ENCODE measurements at places on chromosomes 5 and 9.

DNA sequence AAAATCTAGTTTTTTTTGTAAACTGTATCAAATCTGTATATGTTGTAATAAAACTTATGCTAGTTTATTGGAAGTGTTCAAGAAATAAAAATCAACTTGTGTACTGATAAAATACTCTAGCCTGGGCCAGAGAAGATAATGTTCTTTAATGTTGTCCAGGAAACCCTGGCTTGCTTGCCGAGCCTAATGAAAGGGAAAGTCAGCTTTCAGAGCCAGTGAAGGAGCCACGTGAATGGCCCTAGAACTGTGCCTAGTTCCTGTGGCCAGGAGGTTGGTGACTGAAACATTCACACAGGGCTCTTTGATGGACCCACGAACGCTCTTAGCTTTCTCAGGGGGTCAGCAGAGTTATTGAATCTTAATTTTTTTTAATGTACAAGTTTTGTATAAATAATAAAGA is 24.3 kb downstream of the HMGCR start:
- DNase-seq, result no peak

DNA sequence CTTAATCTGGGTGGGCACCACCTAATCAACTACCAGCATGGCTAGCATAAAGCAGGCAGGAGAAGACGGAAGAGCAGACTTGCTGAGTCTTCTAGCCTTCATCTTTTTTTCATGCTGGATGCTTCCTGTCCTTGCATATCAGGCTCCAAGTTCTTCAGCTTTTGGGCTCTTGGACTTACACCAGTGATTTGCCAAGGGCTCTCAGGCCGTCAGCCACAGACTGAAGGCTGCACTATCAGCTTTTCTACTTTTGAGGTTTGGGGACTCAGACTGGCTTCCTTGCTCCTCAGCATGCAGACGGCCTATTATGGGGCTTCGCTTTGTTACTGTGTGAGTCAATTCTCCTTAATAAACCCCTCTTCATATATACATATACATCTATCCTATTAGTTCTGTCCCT is 180.2 kb downstream of the TRPM3 start:
- DNase-seq, result no peak

GRCh38 chr9:129773262-129774048 is 20.6 kb upstream of the PTGES start:
- no peak for DNase-seq

- no peak for DNase-seq
Observed at GRCh38 chr5:102581011-102581410, 82.2 kb upstream of the SLCO6A1 start.

DNA sequence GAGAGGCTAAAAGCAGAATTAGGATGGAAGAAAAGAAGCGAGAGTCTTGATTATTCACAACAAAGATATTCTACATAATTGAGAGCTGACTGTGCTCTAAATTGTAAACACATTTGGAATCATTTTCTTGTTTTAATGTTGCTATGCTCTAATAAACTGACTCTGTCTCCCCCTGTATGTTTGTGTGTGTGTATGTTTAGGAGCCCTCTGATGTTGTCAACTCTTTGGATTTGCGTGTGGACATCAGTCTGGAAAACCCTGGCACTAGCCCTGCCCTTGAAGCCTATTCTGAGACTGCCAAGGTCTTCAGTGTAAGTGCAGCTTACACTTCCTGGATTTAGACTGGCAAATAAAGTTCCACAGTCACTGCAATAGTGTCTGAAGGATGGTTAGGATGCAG is 37.8 kb downstream of the MOCS2 start:
- DNase-seq, result no peak

DNA sequence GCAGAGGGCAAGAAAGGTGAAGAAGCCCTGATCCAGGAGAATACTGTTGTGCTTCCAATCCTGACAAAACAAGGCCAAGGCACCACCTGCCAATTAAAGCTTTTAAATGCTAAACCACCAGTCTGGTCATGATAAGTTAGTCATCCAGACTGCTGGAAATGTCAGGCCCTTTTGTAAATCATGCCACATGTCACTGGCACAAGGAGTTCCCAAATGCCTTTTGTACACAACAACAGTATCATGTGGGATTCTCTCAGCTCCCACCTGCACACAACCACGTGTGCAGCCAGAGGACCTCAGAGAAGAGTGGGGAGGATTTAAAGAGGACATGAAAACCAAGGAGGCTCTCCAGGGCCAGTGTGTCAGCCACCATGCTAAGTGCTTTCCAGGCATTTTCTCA is 99.3 kb downstream of the CDK5RAP2 start:
- DNase-seq, result no peak

GRCh38 chr9:125332527-125332926 is 70.9 kb downstream of the GAPVD1 start:
- peak; percentile 54 for DNase-seq

DNA sequence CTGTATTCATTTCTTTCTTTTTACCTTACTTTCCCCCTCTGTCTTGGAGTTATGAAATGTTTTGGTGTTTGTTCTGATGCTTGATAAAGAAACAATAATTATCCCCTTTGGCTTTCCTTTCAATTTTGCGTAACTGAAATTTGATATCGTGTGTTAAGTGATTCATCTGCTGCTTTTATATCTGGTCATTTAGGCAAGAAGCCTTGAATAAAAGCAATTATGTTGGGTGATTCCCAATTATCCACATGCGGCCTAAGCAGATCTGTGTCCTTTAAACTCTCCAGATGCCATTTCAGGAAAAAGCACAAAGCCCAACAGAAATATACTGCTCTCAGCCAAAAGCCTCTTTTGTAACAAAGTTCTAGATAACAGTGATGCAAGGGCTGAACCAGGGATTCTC is 92.8 kb downstream of the TAF11L14 start:
- DNase-seq, result no peak

GRCh38 chr5:40801771-40802562 is 3.8 kb upstream of the PRKAA1 start:
- no peak for DNase-seq

DNA sequence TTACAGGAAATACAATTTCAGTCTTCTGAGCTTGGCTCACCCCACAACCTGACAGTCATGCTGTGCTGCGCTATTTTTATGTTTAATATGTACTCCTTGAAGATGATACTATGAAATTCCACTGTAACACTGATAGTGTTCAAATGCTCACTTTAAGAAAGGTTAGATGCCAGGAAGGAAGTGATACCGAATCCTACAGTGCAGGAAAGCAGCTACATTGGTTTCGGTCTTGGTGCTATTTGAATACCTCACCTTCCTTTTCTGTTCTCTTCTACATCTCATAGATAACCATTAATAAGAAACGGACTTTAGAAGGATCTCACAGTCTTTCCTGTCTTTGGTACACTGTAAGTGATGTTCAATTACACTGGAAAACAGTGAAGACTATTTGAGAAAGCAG is 117.6 kb downstream of the SEMA5A start:
- no peak for DNase-seq

DNA sequence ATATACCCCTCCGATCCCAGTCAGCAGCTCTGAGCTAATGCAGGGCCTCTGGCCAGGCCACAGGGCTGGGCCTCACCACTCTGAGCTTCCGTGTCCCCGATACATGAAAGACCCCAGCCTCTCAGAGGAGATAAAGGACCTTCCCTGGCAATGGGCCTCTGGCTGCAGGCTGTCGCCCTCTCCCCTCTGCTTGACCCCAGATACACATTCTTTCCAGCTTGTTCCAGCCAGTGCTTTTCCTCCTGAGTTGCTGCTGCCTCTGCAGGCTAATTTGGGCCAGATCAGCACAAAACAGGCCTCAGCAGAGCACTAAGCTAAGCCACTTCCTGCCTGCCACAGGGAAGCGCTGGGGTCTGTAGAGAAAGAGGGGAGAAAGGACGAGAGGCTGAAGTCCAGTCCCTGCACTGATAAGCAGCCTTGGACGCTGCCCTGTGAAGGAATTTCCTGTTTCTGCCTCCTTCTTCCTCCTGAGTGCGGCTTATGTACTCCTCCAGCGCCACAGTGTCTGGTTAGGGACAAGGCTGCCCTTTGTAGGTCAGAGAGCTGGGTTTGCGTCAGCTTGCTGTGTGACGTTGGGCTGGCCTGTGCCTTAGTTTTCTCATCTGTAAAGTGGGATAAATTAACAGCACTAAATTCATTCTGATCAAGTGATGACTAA is 73.0 kb upstream of the IL17B start:
- DNase-seq, result no peak

GRCh38 chr5:159663986-159664385 is 252.3 kb upstream of the ADRA1B start:
- no peak for DNase-seq

DNA sequence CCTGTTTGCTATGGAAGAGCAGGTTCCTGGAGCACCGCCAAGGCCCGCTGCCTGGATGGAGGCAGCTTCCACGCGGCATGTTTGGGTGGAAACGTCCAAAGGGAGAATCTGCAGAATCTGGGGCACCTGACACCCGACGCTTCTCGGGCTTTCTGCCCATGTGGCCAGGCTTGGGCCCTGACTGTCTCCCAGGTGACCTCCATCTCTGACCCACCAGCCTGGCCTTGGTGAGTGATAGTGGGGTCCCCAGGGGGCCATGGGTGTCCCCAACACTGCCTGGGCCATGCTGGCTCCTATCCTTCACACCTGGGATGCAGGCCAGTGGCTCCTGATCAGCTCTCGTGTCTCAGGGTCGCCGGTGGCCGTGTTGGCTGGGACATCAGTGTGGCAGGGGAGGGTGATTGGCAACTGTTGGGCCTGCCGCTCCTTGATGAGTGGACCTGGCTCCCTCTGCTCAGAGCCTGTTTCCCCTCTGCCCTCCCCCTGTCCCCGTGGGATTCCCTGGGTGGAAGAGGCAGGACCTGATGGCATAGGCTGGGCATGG is 34.0 kb downstream of the GLT6D1 start:
- no peak for DNase-seq
